NB4 (cell line): ENCODE measurements at places on chromosomes 7 and 10.
A peak's percentile ranks its signal among the peaks of the same experiment; 100 is the strongest.

GRCh38 chr10:96299383-96299782 is 4.9 kb upstream of the DNTT start:
- no peak for DNase-seq

DNA sequence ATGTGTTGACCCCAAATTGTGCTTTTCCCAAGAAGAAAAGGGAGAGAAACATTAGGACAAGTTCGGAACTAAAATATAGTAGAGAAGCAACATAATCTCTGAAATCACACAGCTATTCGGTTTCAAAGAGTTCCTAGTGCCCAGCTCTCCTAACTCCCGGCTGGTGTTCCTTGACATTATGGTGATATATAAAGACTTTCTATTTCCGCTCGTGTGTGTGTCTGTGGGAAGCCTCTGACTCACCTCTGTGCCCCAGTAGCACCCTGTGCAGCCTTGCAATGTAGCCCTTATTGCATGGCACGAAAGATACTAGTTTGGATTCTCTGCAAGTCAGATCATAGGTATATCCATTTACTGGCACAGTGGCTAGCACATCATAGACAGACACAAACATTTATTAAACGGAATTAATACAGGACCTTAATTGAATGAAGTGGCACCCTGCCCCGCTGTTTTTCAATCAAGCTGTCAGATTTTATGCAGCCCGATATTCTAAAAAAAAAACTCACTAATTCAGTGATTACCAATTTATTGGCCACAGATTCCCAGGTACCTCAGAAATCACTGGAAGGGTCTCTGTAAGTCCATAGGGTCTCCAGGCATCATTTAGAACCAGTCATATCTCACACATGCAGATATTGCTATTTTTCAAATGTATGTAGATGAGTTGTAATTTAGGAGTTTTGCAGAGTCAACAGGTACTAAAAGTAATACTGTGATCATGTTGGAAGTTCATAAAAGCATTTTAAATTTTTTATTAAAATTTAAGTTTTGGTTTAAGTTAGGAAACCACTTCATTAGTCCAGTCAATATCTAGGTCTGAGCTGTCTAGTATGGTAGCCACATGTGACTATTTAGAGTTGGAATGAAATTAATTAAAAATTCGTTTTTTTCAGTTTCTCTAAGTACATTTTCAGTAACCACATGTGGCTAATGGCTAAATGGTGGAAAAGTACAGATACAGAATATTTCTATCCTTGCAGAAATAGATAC is 43.3 kb downstream of the SFTPD start:
- DNase-seq = peak; percentile 32

DNA sequence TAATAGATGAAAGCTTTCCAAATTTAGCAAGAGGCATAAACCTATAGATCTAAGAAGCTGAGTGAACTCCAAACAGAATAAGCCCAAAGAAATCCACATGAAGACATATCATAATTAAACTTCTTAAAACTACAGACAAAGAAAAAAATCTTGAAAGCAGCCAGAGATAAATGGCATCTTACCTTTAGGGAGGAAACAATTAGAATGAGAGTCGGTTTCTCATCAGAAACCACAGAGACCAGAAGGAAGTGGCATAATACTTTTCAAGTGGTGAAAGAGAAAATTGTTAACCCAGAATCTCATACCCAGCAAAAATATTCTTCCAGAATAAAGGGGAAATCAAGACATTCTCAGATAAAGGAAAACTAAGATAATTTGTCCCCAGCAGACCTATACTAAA is 98.9 kb upstream of the NANOS1 start:
- DNase-seq = no peak

- DNase-seq = no peak
These were observed 128.2 kb upstream of the AGR3 start for GRCh38 chr7:17009933-17010332.

DNA sequence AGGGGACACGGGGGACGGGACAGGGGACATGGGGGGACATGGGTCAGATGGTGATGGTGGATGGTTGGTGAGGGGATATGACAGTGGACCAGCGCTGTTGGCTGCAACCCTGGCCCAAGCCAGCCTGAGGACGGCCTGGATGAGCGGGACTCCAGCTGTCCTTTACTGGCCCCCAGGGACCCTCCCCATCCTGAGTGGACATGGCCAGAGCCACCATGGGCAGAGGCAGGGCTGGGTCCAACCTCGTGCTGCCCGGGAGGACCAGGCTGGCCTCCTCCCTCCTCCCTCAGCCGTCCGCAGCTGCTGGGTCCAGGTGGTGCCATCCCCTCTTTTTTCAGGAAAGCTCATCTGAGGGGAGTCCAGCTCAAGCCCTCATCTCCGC is 30.4 kb downstream of the GET4 start:
- DNase-seq = peak; percentile 45

- DNase-seq = peak; percentile 58
These were observed at the start of gene TFEC for GRCh38 chr7:116030651-116031276. TSS of gene TFEC (minus strand) at chr7:116030763. CDS start at chr7:115984441, 46,322 bp downstream.

GRCh38 chr7:20350996-20351692 is 20.4 kb downstream of the ITGB8 start:
- no peak for DNase-seq

- no peak for DNase-seq
These were observed 21.1 kb downstream of the CHUK start for GRCh38 chr10:100208276-100208675.

- DNase-seq = no peak
These were observed 40.1 kb downstream of the ADRA2A start for GRCh38 chr10:111116762-111117445.

DNA sequence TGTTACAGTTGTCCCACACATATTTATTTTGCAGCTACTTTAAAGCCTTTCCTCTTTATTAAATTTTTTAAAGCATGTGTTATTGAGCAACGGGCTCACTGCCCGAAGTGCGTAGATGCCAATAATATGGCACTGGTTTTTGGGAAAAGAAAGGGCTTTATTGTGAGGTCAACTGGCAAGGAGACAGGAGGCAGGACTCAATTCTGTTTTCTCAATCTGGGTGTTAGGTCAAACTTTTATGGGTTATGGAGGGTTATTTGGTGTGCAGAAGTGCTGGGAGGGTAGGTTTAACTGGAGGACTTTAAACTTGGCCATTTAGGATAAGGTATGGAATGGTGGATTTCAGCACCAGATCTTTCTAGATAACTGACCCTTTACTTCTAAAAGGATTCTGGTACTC is 183.6 kb downstream of the LRRC4 start:
- DNase-seq = no peak

- DNase-seq = peak; percentile 80
These were observed 92.6 kb downstream of the DGKI start for GRCh38 chr7:137753948-137754851.

- no peak for DNase-seq
These were observed 715.5 kb downstream of the SORCS3 start for GRCh38 chr10:105356626-105357025.

DNA sequence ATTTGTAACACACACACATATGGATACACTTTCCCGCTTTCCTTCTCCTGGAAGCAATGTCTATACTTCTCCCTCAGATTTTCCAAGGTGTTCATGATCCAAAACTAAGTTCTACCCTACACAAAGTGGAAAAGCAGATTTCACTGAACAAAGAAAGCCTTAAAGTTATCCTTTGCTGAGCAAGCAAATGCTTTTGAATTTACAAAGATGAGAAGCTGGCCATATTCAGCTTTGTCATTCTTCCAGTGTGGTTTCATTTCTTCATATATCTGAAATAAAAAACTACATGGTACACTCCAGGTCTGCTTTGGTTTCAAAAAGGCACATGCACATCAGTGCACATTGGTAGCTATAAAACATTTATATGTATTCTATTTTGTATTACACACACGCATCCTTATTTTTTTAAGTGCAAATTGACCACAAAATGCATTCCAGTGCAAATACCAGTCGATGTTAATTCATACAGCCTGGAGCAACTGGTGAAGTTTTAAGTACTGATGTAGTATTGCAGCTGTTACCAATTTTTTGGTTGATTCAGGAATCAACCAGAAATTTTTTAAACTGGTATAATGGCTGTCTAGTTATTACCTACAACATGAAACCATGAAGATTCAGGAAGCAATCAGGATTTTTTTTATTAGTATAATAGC is 65.5 kb upstream of the SRPK2 start:
- no peak for DNase-seq

- DNase-seq = peak; percentile 62
These were observed 103.6 kb downstream of the AHR start for GRCh38 chr7:17401791-17402627.

- no peak for DNase-seq
These were observed 35.3 kb upstream of the MYL10 start for GRCh38 chr7:101664436-101664835.

- DNase-seq = no peak
These were observed 259.2 kb downstream of the GLRX3 start for GRCh38 chr10:130395248-130395936.

GRCh38 chr10:78729800-78730199 is 339.0 kb upstream of the ZMIZ1 start:
- DNase-seq = peak; percentile 24

GRCh38 chr7:151777908-151778670 is 98.8 kb downstream of the PRKAG2 start:
- DNase-seq = no peak
